ENCODE measurements at places on chromosomes 13 and 19.

DNA sequence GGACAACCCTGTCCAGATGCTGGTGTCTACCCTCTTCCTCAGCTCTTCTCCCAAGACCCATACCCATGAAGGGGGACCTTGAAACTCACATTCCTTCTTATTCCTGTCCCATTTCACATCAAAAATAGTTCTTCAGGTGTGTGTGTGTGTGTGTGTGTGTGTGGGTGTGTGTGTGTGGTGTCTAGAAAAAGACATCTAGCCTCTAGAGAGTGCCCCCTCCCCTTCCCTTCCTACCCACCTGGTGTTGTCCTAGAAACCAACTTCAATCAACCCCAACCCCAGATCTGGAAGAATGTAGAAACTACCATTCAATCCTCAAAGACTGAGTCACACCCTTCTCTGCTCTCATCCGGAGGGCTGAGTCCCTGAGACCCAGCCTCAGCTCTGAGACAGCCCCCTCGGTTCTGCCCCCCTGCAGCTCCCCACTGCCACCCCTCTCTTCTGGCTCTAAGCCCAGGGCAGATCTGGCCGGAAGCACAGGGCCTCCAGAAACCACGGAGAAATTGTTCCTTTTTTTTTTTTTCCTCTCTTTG is 3.5 kb downstream of the KCNN4 start:
- no peak for DNase-seq

DNA sequence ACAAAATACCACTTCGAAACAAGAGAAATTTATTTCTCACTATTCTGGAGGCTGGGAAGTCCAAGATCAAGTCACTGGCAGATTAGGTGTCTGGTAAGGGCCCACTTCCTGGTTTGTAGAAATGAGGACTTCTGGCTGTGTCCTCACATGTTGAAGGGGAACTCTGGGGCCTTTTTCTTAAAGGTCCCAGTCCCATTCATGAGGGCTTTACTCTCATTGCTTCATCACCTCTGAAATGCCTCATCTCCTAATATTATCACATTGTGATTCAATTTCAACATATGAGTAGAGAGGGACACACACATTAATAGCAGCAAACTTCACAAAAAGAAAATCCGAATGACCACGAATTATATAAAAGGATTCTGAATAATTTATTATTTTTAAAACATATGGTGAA is 21.6 kb upstream of the SIGLEC14 start:
- no peak for DNase-seq

DNA sequence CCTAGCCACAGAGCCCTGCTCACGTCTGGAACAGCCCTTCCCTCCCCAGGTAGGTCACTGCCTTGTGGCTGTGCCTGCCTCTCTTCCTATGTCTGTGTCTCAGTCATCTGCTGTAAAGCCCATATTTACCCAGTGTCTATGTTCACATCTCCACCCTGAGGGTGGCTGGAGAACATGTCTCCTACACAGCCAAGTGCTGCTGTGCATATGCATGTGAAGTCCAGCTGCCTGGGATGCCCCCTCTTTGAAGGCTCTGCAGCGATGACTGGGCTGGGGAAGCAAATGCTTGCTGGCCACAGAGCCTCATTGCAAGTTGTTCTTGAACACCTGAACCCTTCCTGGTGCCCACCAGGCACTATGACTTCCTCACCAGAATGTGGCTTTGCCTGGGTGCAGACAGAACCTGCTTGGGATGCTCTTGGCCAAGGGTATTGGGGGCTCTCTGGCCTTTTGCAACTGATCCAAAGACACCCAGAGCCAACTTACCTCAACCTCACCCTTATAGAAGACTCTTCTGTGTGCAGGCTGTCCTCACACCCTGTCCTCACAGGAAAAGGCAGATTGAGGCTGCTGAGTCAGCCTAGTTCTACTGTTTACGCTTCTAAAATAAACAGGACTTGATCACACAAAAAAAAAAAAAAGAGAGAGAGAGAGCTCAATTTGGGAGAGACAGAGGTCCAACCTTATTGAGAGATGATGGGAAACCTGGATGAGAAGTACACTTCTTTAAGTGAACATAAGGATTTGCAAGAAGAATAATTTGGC is 26.5 kb downstream of the MRPL57 start:
- no peak for DNase-seq

DNA sequence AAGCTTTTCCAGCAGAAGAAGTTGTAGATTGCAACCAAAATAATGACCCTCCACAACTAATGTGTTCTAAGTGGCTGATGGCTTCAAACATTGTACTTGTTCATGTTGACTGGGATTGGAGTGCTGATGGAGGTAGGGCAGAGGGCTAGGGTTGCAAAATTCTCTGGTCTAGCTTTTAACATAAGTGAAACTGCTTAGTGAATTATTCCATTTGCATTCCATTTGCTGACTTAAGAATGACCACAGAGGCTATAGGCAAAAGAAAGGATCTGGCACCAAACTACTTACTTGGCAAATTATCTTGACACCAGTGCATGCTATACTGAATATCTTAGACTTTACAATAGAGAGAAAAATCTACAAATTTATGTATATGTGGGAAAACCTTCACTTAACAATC is 287.0 kb downstream of the FGF9 start:
- no peak for DNase-seq

GRCh38 chr19:1366899-1367870 is 16.5 kb upstream of the NDUFS7 start:
- DNase-seq, result no peak

- no peak for DNase-seq
These were observed 153.5 kb downstream of the KCNRG start for GRCh38 chr13:50168786-50169185.

GRCh38 chr19:14494910-14495671 is 836 bp downstream of the GIPC1 start:
- no peak for DNase-seq

DNA sequence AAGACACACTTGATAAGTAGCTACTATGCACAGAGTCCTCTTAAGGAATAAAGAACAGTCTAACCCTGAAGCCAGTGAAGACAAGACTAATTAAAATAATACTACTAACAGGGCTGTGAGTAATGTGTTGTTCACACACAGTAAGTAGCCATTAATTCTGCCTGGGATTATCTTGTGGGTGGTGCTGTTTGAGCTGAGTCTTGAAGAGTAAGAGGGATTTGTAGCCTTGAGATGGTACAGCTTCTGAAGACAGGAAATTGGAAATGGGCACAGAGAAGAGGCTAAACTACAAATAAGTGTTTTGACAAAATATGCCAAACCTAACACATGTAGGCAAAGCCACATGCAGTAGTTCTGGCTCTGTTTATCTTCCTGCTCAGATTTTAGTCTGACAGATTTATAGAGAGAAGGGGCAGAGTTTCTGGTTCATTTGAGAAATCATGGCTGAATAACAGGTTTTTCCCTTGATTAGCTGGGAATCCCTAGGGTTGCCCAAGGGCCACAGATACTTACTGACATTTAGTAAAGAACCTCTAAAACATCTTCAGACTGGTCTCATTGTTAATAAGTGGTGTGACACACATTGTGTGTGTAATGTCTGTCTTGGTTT is 38.0 kb downstream of the ITGBL1 start:
- no peak for DNase-seq

Measured in 8988T (cell line).